ENCODE measurements at places on chromosomes 3 and 15. TPM values are rescaled to one million over a fixed set of nuclear protein-coding genes. Genes with fewer than 3 reads are reported as not detected.

DNA sequence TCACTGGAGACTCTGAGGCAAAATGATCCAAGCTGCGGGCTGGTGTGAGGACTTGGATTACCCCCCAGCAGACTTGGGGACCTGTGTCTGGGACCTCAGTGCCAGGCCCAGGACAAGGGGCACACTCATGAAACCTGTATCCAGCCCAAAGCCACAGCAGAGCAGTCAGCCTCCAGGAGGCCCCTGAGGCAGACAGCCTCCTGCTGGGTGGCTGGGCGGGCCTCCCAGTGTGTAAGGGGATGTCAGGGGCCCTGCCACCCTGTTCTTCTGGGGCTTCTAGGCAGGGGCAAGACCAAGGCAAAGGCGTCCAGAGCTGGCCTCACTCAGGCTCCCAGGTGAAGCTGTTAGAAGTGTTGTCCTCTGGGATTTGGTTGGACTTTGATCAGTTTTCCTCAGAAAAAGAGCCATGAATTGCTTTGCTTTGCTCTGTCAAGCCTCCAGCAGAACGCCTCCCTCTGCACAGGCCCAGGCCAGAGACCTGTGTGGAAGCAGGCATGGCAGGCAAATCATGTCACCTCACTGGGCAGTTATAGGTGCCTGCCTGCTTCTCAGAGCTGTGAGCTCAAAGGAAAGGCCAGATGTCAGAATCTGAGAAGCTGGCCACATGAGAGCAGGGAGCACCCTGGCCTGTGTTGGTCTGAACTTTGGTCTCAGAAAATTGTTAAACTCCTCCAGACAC lies 77.4 kb downstream of the SMAD6 start:
- peaks cover 11% of the 10 kb centered on the region for H3K36me3 ChIP-seq
- peaks cover 37% of the 10 kb centered on the region for H3K4me1 ChIP-seq
- no peak for DNase-seq
- H3K27me3 ChIP-seq, result no peaks in the 10 kb centered on the region
- H3K27ac ChIP-seq, result peak overlapping the region; percentile 57

DNA sequence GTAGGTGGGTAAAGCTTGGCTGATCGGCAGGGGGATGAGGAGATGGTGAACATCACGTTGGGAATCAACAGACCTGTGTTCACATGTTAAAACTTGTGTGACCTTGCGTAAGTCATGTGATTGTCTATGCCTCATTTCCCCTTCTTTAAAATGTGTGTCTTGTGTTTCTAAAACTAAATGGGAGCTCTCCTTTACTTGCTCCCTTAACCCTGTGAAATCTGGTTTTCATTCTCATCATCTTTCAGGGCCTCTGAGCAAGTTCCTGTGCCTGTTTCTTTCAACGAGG lies 29.7 kb upstream of the IREB2 start:
- H3K36me3 ChIP-seq, result no peaks in the 10 kb centered on the region
- H3K27me3 ChIP-seq, result no peaks in the 10 kb centered on the region
- H3K27ac ChIP-seq, result no peak overlapping the region
- no peaks in the 10 kb centered on the region for H3K4me1 ChIP-seq
- H3K4me3 ChIP-seq, result no peak overlapping the region

GRCh38 chr15:68492855-68493254 lies 60.9 kb upstream of the ITGA11 start:
- no peak overlapping the region for H3K4me3 ChIP-seq
- no peak for DNase-seq
- no peaks in the 10 kb centered on the region for H3K4me1 ChIP-seq
- no peak overlapping the region for H3K27ac ChIP-seq
- H3K27me3 ChIP-seq, result no peaks in the 10 kb centered on the region
- no peaks in the 10 kb centered on the region for H3K36me3 ChIP-seq

STRC gene
- total RNA-seq, result 5.8 TPM

MUC4 gene
- total RNA-seq, result 355 TPM

UBE2E1 gene
- 226 TPM for total RNA-seq

PLCB2 gene
- total RNA-seq, result 12.5 TPM

Data from stomach (tissue), 19 donors.